ENCODE measurements at places on chromosomes 5 and 9.

DNA sequence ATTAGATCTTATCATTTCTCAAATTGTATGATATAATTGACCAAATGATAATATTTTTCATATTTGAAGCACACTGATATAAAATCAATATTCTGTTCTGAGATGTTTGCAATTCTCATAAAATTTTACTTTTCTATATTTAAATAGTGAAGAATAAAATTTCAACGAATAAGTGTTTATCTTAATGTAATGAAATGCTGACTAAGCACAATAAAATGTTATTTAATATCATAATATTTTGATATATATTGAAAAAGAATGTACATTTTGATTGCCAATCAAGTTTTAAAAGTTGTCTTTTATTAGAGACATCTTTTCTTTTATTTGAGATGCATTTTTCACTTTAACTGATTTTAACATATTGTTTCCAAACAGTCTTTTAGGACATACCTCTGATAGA, 416.1 kb downstream of the TAF11L14 start:
- no peak for DNase-seq

- DNase-seq, result no peak
Measured at GRCh38 chr9:116789081-116789480, 102.0 kb downstream of the TRIM32 start.

DNA sequence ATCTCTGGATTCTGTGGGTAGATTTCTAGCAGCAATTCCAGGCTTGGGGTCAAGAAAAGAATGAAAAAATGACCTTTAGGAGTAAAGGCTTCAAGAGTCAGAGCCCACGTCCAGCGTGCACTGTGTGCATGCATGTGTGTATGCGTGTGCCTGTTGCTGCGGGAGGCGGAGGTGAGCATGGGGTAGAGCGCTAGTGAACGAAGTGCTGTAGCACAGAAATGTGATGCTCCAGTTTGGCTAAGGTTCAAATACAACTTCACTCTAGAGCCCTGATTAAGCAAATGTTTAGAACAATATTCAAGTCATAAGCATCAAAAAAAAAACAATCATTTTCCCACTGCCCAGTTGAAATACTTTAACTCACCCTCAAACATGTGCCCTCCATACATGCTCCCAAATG, 403.9 kb downstream of the ZNF608 start:
- DNase-seq, result no peak

GRCh38 chr5:153813901-153814300, 224.8 kb downstream of the FAM114A2 start:
- DNase-seq, result no peak

- no peak for DNase-seq
Measured at GRCh38 chr5:112440031-112440430, 21.0 kb upstream of the EPB41L4A start.

GRCh38 chr9:123509646-123510045, 153.6 kb downstream of the CRB2 start:
- DNase-seq, result no peak

DNA sequence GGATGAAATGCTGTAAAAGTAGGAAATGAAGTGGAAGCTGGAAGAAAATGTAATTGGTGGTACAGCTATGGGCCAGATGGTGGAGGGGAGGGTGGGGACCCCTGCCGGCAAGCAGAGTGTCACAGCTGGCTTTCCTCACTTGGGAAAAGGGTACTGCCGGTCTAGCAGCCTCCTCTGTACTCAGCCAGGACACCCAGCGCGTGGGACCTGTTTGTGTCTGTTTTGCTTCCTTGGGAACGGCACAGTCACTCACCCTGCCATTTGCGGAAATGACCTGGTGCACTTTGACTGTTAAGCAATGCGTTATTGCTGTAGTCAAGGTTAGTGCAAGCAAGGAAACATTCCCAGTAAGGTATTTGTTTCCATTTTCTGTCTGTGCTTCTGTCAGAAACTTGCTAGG, 10.1 kb downstream of the TMEM252 start:
- no peak for DNase-seq

GRCh38 chr5:140143521-140144258, 18.0 kb downstream of the IGIP start:
- no peak for DNase-seq

- DNase-seq, result no peak
Measured at GRCh38 chr5:66993882-66994281, 202.7 kb downstream of the CD180 start.

DNA sequence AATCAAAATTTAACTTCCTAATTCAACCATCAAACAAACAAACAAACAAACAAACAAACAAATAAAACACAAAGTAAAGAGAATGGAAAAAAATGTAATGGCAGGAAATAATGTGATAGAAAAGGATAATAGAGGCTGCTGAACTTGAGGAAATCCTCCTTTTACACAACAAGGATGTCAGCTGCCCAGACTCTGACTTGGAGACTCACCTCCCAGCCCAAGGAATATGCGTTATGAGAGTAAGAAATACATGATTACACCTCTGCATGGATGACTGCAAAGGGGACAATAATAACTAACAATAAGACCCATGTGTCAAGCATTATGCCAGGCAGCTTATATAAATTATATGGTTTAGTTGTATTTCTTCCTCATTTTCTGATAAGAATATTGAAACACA, 46.6 kb upstream of the JAK2 start:
- DNase-seq, result no peak

DNA sequence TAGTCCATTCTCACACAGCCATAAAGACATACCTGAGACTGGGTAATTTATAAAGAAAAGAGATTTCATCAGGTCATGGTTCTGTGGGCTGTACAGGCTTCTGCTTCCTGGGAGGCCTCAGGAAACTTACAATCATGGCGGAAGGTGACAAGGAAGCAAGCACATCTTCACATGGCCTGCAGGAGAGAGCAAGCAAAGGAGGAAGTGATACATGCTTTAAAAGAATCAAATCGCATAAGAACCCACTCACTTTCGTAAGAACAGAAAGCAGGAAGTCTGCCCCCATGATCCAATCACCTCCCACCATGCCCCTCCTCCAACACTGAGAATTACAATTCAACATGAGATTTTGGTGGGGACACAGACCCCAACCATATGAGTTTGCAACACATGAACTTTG, 5.1 kb upstream of the FBXO38 start:
- DNase-seq, result no peak

DNA sequence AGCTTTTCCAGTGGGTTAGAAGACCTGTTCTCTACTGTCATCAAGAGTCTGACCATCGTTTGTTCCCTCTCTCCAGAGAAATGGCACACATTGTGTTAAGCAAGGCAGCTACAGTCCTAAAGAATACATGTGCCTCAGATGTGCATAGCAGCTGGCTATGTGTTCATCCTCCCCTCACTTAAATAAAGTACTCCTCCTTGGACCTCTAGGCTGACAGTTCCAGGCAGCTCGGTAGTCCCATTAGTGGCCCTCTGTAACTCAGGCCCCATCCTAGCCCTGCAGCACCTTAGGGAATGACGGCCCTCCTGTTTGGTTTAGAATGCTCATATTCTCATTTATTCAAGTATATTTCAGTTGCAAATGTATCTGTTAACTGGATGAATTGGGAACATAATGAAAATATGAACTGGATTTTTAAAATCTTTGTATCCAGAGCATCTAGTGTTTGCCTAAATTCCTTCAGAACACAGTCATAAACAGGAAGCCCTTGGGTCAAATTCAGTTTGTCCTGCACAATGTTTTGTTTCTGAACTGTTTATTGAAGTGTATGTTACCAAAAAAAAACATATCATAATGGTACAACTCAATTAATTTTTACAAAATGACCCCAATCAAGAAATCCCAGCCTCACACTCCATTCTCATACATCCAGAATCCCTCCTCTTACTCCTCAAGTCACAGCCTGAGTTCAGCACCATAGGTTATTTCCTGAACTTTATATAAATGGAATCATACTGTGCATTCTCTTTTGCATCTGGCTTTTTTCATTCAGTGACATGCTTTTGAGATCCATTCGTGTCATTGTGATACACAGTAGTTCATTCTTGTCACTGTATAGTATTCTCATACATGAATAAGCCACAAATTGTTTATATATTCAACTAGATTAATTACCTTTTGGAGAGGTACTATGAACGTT, 1.6 kb upstream of the ASPN start:
- DNase-seq, result no peak

GRCh38 chr5:151580858-151581257, 10.3 kb downstream of the FAT2 start:
- no peak for DNase-seq

GRCh38 chr9:101668421-101668820, 70.0 kb downstream of the GRIN3A start:
- no peak for DNase-seq

GRCh38 chr5:60670749-60671148, 29.2 kb downstream of the DEPDC1B start:
- no peak for DNase-seq

- DNase-seq, result no peak
Measured at GRCh38 chr9:11318946-11319345, 706.1 kb upstream of the PTPRD start.

- no peak for DNase-seq
Measured at GRCh38 chr5:142287096-142287972, 37.5 kb downstream of the SPRY4 start.

- no peak for DNase-seq
Measured at GRCh38 chr9:98107926-98108325, 11.1 kb downstream of the TRIM14 start.

DNA sequence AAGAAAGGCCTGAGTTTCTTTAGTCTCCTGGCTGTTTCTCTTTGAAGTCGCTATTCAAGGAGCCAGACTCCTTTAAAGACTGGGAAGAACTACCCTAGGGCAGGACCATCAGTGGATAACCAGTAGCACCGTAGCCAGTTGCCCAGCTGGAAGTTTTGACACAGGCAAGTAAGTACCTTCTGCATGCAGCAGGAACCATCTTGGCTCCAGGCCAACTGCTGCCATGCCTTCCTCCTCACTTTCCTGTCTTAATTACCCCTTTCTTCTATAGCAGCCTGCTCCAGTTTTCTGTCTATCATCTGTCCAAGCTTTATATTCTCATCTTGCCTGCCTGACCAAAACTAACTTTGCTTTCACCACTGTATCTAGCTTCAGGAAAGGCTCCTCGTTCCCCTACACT, 149.7 kb upstream of the SV2C start:
- DNase-seq, result no peak

GRCh38 chr5:166119506-166119905, 2171.9 kb upstream of the WWC1 start:
- DNase-seq, result no peak

DNA sequence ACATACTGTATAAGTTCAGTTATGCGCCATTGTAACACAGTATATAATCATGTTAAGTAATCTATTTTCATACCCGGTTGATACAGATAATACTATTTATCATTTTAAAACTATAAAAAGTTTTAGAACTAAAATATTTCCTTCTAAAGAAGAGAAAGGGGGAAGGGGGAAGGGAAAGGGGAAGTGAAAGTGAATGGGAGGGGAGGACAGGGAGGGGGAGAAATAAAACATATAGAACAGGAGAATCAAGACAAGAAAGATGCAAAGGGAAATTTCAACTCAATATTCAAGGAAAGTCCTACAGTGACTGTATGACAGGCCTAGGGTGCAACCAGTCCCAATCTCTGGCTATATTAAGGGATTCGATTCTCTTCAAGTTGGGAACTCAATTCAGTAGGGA, 1278.8 kb downstream of the MAT2B start:
- DNase-seq, result no peak

- no peak for DNase-seq
Measured at GRCh38 chr9:110291921-110292557, 35.7 kb upstream of the TXN start.

- DNase-seq, result no peak
Measured at GRCh38 chr5:100303216-100303615, 232.0 kb upstream of the FAM174A start.

DNA sequence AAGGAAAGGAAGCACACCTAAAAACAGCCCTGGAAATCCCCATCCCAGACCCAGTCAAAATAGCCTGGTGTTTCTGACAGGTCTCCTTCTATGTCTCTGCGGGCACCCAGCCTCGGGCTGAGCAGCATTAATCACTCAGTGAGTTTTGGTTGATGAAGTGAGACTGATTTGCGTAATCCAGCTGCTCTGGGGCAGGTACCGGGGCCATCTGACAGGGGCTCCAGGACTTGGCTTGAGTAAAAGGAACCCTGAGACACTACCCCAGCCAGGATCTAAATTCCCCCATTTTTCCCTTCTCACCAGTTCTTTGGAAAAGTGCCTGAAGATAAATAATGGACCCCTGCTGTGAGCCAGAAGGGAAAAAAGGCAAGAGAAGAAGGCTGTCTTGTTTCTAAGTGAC, 596 bp downstream of the SLC28A3 start:
- DNase-seq, result no peak

- no peak for DNase-seq
Measured at GRCh38 chr5:67426961-67427849, 230.6 kb upstream of the CD180 start.

- peak; percentile 9 for DNase-seq
Measured at GRCh38 chr5:58498340-58498942, 7.2 kb downstream of the GAPT start.

DNA sequence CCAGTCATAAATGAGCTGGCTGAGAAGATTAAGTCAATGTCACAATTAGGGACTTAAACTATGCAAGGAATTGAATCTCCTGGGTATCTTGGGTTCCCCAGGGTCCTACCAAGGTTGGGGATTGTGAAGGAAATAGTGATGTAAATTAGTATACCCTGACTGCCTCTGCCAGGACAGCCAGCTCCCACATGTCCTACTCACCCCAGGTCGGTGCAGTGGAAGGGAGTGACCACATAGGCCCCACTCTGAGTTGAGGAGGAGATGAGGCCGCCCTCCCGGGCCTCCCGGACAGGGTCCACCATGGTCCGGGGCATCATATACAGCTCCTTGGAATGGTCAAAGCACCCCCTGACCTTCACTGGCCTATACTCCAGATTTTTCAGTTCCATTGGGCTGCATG, 2.7 kb downstream of the SURF1 start:
- no peak for DNase-seq

DNA sequence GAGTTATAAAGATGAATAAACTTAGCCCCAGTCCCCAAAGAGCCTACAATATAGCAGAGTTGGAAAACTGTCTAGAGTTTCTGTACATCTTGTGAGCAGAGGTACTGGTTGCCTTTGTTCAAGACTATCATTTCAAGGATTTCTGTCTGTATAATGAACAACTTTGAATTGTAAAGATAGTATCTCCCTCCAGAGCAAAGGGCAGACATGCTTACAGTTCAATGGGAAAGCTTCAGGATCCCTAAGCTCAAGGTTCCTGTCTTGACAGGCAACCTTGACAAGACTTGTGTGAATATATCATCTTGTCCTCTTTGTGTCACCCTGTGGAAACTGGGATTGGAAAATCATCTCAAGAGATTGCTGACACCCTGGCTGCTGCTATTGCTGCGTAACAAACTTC, 242.8 kb upstream of the VLDLR start:
- no peak for DNase-seq

DNA sequence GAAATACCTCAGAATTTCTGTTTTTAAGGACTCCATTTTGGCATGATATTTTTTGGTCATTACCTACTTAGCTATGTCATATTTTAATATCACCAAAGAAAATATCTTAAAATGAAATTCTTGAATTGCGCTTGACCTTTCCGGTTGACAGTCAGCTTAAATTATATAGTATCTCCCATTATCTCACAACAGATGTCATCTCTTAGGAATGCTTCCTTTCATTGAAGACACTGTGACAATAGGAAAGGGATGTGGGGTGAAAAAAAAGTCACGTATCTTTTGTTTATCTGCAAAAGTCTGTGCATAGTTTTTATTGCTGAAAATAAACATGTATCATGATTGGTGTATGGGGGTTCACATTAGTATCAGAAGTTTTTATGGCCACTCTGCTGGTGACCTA, 105.8 kb downstream of the INVS start:
- no peak for DNase-seq

GRCh38 chr5:10573487-10574145, 9.7 kb downstream of the ANKRD33B start:
- no peak for DNase-seq
